ENCODE measurements at places on chromosomes 1 and 21.

DNA sequence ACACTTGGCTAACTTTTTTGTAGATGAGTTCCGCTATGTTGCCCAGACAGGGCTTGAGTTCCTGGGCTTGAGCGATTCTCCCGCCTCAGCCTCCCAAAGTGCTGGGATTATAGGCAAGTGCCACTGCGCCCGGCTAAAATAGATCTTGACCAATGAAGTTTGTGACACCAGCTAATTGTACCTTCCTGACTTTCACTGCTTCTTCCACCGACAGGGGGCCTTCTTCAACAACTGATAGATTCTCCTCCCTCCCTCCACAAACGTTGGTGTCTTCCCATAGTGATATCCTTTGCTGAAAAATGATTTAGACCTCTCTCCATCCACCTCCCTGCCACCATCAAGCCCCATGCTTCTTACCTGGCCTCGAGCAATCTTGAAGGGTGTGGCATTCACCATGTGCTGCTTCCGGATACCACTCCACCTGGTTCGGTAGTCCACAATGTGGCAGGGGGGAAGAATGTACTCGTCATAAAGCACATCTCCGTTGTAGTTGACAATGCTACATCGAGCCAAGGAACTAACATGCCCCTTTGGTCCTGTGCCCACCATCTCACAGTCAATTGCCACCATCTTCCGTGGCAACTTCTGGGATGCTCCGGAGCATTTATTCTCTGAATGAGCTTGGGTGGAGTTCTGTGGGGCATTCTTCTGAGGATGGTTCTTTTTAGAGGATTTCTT lies 1.6 kb upstream of the METTL25B start:
- no peak for DNase-seq

- no peak for DNase-seq
Observed at GRCh38 chr1:184987696-184988095, 13.4 kb upstream of the NIBAN1 start.

GRCh38 chr1:95916616-95917015 lies 682.6 kb downstream of the RWDD3 start:
- no peak for DNase-seq

- DNase-seq: no peak
Observed at GRCh38 chr1:178587096-178587495, 74.2 kb downstream of the TEX35 start.

- DNase-seq: no peak
Observed at GRCh38 chr1:241592273-241592958, 47.8 kb downstream of the CHML start.

DNA sequence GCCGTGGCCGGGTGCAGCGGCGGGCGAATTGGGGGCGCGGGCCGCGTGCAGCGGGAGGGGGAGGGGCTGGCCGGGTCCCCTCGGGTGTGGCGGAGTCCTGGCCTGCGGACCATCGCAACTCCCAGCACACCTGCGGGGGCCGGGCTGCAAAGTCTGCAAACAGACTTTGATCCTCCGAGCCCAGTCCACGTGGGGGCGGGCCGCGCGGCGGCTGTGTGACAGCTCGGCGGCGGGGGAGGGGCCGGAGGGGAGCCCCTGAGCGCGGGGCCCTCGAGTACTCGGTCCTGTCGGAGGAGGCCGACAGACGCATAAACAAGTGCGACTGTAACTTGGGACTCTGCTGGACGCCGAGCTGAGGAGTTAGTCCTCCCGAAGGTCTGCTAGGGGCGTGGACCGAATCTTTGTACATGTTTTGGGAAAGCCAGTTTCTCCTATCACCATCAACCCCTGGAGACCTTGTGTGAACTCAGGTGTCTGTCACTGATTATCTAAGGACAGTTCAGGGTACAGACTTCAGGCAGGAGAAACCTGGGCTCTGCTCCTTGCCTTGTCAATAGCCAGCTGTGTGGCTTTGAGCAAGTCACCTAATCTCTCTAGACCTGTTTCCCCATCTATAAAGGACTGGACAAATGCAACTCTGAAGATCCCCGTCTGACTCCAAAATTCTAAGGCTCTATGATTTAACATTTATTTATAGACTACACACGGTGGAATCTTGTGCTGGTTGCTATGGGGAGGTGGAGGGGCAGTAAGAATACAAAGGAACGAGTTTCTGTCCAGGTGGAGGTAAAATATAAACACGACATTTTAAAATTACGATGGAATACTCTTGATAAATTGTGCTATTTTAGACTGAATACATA lies 710 bp upstream of the SLC30A1 start:
- peak; percentile 88 for DNase-seq

- no peak for DNase-seq
Observed at GRCh38 chr1:53470584-53470983, 11.4 kb downstream of the DMRTB1 start.

- no peak for DNase-seq
Observed at GRCh38 chr1:78236716-78237115, 190.9 kb downstream of the GIPC2 start.

DNA sequence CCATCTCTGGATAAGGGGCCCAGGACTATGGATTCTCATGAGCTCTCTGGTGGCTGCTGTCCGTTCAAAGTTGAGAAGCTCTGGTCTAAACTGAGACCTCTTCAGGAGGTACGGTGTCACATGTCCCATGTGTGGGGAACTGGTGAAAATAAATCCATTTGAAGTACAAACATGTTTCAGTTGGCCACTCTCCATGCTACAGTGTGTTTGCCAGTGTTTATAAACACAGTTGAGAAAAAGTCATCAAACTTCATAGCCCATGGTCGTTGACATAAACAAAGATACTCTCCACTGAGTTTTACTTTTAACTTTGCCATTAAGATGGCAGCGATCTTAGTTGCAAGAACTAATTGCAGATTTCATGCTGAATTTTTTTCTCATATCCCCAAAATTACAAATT lies 72.8 kb downstream of the PSMG1 start:
- no peak for DNase-seq

DNA sequence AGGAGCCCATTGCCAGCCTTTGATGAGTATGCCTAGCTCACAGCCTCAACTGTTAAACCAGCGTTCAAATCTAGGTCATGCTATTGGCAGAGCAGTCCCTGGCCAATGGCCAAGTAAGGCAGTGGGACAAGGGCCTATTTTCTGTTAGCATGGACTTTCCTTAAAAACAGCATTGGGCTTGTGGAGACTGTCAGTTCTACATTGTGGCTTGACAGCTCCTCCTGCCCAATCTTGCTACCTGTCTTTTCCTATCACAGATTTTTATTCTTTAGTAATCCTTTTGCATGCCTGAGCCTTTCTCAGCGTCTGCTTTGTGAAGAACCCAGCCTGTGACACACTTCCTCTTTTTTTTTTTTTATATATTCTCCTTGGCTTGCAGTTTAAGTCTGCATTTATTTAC lies 56.4 kb downstream of the DIP2A start:
- no peak for DNase-seq

- no peak for DNase-seq
Observed at GRCh38 chr1:185969028-185969427, 234.8 kb downstream of the HMCN1 start.

GRCh38 chr1:231628207-231628876 lies 1.8 kb downstream of the DISC1 start:
- DNase-seq: no peak

DNA sequence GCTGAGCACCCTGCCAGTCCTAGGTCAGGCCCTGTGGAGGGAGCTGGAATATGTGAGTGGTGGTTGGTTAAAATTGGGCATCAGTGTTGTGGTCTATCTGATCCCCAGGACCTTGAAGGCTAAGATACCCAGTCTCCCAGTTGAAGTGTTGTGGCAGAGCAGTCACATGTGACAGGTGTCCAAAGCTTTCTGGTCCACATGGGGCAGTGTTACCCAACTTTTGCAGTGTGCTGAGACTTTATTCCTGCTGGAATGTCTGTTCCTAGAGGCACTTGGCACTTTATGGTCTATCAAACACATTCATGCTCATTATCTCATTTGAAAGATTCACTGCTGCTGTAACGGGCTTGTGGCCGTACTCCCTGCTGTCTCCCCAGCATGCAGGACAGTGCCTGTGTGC lies 21.0 kb upstream of the LORICRIN start:
- no peak for DNase-seq
